CD4-positive, alpha-beta T cell treated with Interleukin-4 for 1 hour (primary cell): ENCODE measurements at places on chromosomes 7 and 10.

DNA sequence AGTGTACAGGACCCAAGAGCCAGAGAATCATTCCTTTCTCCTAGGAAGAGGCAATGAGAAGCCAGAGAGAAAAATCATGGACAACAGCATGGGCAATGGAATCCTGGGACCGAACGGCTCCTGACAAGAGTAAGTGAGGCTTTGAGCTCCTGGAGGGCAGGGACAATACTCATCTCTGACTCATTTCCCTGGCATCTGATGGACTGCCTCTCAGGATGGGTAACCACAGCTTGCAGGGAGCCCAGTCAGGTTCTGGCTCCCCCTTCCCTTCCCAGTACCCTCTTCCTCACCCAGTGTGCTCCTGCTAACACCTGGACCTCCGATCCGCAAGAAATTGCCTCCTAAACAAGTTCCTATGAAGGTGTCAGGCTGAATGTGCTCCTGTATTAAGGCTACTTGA lies 51.2 kb upstream of the SORCS3 start:
- no peak for DNase-seq

DNA sequence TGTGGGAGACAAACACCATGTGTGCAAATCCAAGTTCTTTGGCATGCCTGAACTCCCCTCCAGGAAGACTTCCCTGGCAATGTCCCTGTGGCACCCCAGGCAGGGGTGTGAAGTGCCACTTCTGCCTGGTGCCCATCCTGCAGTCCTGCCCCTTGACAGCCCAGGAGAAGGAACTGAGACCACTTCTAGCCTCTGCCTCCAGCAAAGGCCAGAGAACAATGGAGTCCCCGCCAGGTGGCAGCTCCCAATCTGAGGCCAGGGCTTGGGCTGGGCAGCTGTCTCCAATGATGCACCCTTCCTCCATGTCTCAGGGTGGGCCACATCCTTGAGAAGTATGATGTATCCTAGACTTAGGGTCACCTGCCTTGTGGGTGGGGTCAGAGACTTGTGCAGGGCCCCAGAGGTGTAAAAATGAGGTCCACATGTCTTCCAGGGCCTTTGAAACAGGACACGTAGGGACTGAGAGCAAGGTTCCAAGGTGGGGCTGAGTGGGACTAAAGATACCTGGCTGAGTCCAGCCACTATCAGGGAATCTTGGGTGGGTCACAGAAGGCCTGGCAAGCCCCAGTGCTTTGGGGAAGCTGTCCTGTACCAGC lies 5.5 kb downstream of the FXYD4 start:
- no peak for DNase-seq

GRCh38 chr10:101380353-101381017 lies 26.5 kb downstream of the BTRC start:
- DNase-seq: no peak

- DNase-seq: no peak
These were observed 54.4 kb upstream of the ARID5B start for GRCh38 chr10:61847087-61847486.

GRCh38 chr7:17152721-17153120 lies 145.7 kb upstream of the AHR start:
- DNase-seq: peak; percentile 33

GRCh38 chr10:61170594-61170993 lies 226.6 kb upstream of the RHOBTB1 start:
- no peak for DNase-seq

- DNase-seq: no peak
These were observed 97.1 kb downstream of the TFEC start for GRCh38 chr7:115933471-115933870.

- no peak for DNase-seq
These were observed 43.5 kb downstream of the PDLIM1 start for GRCh38 chr10:95247200-95247880.

DNA sequence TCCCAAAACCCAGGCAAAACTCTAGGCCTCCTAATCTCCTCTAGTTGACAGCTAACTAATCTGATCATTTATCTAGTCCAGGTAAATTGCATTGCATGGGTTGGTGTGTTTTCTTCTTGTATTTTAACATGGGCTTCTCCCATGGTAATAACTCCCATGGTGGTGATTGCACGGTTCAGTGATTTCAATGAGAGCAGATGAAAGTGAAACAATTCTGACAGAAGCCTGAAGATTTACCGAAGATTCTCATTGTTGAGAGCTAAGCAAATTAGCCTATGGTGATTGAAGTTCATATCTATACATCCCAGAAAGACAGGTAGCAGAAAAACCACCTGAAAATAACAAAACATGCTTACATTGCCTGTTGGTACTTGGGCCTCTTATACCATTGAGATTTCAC lies 26.6 kb upstream of the LIPN start:
- DNase-seq: no peak

- DNase-seq: no peak
These were observed 107.5 kb downstream of the MKI67 start for GRCh38 chr10:128018691-128019090.

- no peak for DNase-seq
These were observed 3.7 kb upstream of the GDF10 start for GRCh38 chr10:47296156-47296894.

DNA sequence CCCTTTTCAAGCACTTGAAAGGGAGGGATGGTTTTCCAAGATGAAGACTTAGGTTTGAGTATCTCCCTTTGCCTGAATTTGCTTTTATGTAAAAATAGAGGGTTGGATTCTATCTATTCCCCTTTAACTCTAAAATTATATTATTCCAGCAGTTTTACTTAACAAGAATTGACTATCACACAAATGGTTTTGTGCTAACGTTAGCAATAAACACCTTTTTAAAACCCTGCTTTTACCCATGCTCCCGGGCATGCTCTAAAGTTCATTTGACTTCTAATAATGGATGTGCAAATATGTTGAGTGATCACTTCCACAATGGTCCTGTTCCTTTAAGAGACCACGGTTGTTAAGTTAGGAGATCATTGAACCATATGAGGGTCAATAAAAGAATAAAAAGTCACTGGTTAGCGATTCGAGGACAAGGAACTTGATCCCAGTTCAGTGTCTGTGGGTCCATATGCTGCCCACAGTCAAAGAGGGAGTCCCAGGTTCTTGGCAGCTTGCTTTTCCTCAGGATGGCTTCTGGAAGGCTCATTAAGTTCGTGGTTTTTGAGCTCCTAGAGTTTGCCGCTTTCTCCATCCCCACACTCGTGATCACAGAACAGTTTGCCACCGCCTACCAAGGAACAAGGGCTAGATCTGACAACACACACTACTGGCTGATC lies at the start of gene TMEM236:
TSS of gene TMEM236 (plus strand) at position 421 of the 665 bp plus-strand sequence. CDS start at position 516, 95 bp downstream.
- DNase-seq: no peak

DNA sequence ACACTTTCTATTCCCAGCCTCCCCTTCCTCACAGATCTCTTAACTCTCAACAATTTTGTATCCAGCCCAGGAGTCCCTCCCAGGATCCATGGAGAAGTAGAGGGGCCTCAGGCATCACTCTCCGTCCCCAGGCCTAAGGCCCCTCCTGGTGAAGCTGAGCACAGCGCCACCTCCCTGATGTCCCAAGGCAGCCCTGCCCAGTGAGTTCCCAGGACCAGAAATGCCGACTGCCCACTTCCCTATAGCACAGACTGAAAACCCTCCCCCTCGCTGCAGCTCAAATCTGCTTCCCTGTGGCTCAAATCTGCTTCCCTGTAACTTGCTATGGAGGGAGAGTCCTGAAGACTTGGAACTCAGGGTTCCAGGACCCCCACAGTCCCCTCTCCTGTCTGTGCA lies 35.6 kb downstream of the YKT6 start:
- no peak for DNase-seq

DNA sequence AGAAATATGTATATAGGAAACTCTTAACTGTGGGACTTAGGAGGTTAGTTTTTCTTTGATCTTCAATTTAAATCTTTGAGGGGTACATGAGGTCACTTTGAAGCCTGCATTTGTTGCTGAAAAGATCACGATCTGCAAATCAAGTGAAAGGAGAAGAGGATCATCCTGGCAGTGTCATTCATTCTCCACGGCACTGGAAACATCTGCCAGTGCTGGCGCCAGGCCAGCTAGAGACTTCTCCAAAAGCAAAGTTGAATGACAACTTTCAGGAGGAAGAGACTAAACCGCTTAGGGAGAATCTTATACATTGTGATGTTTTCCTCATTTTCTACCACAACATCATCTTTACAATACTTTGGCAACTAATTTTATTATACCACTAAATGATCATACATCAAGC lies 42.5 kb downstream of the MRC1 start:
- no peak for DNase-seq

DNA sequence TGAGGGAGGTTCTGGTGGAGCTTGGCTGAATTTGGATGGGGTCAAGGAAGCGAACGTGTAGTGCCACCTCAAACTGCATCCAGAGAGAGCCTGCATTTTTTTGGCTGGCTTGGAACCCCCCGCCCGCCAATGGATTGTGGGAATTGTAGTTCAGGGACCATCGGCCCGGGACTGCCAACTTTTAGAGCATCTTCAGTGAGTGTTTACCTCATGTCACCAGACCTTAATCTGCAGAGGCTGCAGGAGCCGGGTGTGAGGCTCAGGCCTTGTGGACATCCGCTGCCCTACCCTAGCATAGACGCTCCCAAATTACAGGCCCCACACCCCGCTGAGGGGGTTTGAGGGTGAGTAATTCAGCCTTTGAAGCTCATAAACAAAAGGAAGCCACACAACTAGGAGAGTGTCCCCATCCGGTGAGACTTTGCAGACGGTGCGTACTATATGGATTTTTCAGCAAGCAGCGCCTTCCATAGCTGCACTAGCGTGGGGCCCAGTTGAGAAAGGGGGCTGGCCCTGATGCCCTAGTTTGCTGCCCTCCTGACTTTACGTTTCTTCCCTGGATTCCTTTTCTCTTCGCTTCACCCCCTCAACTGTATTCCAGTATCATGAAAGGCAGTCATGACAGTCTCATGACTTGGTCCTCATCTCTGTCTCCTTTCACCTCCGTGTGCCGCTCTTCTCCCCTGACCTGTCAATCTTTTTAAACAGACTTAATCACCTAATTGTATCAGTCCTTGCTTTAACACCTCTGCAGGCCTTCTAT lies 717 bp downstream of the CNPY4 start:
- peak; percentile 80 for DNase-seq

DNA sequence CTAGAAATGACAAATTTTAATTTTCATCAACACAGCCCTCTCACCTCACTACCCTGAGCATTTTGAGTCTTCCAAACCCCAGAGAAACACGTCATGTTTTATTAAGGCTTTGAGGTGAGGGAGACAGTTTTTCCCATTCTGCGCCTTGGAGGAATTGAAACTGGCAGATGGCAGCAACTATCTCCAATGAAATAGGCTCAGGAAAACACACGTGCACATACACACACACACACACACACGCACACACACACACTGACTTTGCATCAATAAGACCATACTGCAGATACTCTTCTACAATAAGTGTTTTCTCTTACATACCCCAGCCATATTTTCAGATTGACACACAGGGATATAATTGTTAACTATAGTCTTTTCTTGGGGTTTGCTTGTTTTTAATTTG lies 3.2 kb upstream of the SFTPA2 start:
- no peak for DNase-seq

- DNase-seq: peak; percentile 63
These were observed 36.0 kb downstream of the KCNH2 start for GRCh38 chr7:150942001-150942590.

GRCh38 chr7:2668401-2668800 lies 19.6 kb upstream of the AMZ1 start:
- DNase-seq: no peak

GRCh38 chr7:98252425-98253054 lies 508 bp upstream of the TECPR1 start:
- DNase-seq: no peak

GRCh38 chr10:90313576-90314325 lies 544.1 kb downstream of the HTR7 start:
- no peak for DNase-seq

- no peak for DNase-seq
These were observed 106.0 kb downstream of the BMS1 start for GRCh38 chr10:42888504-42889095.

DNA sequence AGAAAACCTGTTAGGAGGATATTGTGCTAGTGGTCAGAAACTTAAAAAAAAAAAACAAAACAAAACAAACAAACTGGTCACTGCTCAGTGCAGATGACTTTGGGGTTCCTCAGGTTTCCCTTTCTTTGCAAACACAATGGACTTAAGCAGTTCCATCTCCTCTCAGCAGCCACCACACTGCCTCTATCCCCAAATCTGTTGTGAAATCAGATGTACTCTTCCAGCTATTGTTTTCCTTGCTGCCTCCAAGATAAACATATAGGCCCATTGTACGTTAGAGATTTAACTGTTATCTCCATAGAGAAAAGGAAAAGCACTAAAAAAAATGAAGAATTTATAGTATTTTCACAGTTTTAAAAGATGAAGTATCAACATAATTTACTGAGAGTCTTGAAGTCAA lies 147.1 kb downstream of the MPP7 start:
- no peak for DNase-seq

DNA sequence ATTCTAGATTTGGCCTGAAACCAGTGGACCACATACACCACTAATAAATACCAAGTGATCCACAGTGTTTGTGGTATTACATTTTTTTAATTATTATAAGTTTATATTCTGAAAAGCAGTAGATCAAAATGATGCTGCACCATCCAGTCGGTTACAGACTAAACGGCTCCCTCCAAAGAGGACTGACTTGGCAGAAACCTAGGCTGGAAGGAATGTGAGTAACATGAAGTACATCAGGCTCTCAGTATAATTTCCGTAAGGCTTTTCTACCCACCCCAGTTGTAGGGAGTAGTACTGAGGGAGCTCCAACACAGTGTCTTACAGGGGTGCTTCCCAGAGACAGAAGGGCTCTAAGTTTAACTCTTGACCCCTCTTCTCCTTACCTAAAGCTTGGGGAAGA lies 119.5 kb downstream of the TRRAP start:
- no peak for DNase-seq

GRCh38 chr7:41536122-41536872 lies 166.6 kb downstream of the INHBA start:
- no peak for DNase-seq

DNA sequence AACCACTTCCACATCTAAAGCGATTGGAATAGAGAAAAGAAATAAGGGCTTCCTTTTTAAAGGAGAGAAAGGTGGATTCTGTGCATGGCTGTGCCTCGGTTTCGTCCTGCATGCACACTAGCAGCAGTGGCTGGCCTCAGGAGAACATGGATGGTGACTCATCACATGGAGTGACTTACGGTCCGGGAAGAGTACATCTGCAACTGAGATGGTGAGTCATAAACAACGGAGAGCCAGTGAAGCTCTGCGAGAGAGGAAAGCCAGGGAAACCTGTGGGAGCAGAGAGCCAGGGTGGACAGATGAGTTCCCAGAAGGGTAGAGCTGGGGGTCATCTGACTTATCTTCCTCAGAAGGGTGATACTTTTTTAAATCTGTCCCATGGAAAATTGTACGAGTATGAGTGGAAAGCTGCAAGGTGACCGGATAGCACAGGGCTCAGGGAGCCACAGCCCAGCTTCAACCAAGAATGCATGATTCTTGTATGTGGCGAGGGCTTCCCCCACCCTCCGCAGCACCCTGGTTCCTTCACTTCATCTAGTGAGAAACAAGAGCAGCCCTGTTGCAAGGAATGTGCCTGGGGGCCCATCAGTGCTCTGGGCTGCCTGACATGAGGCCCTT lies 259.1 kb downstream of the KLF6 start:
- DNase-seq: no peak

- no peak for DNase-seq
These were observed 166.8 kb downstream of the ADARB2 start for GRCh38 chr10:1570416-1571051.
